ENCODE measurements at places on chromosomes 4 and X. TPM values are rescaled to one million over a fixed set of nuclear protein-coding genes. Genes with fewer than 3 reads are reported as not detected.

- peak; percentile 11 for DNase-seq
- H3K4me3 ChIP-seq, result no peak overlapping the region
- H3K36me3 ChIP-seq, result no peaks in the 10 kb centered on the region
- no peaks in the 10 kb centered on the region for H3K4me1 ChIP-seq
- H3K27me3 ChIP-seq, result no peaks in the 10 kb centered on the region
- no peak overlapping the region for H3K27ac ChIP-seq
Measured at GRCh38 chrX:30971774-30972603, 82.9 kb upstream of the TAB3 start.

DNA sequence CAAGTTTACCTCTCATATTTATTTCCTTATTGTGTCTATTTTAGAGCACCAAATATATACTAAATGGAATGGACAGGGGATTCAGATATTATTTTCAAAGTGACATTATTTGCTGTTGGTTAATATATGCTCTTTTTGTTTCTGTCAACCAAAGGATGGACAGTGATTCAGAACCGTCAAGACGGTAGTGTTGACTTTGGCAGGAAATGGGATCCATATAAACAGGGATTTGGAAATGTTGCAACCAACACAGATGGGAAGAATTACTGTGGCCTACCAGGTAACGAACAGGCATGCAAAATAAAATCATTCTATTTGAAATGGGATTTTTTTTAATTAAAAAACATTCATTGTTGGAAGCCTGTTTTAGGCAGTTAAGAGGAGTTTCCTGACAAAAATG lies 6.2 kb downstream of the FGB start:
- no peaks in the 10 kb centered on the region for H3K27me3 ChIP-seq
- no peaks in the 10 kb centered on the region for H3K4me1 ChIP-seq
- H3K27ac ChIP-seq, result no peak overlapping the region
- no peak overlapping the region for H3K4me3 ChIP-seq
- no peak for DNase-seq

DNA sequence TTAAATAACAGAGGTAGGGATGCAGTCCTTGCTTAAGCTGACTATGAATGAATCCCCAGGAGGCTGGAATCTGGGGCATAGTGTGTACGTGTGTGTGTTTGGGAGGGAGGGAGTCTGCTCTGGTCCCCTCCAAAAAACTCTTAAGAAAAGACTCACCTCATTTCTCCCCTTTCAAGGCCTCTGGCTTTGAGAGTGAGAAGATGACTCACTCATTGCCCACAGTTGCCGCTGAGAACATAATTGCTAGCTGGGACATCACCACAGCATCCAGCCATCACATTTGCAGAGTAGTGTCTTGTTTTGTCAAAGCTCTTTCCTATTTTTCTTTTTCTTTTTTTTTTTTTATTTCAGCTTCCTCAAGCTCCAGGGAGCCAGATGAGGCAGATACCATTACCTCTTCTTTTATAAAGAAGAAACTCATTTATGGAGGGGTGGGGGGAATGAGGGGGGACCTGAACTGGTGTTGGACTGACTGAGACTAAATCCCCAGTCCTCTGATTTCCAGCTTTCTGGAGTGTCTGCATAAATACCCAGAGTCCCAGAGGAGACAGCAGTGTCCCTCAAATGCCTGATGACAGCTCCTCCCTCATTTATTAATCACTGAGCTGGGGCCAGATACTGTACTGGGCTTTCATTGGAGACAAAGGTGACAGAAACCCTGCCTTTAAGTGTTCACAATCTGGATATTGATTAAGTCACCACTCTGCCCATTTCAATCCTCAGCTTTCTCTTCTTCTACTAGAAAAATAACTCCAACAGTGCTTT lies 61.9 kb upstream of the LAS1L start:
- no peaks in the 10 kb centered on the region for H3K27me3 ChIP-seq
- peaks cover 7% of the 10 kb centered on the region for H3K4me1 ChIP-seq
- peak overlapping the region; percentile 44 for H3K27ac ChIP-seq
- H3K4me3 ChIP-seq, result no peak overlapping the region
- DNase-seq, result no peak

DNA sequence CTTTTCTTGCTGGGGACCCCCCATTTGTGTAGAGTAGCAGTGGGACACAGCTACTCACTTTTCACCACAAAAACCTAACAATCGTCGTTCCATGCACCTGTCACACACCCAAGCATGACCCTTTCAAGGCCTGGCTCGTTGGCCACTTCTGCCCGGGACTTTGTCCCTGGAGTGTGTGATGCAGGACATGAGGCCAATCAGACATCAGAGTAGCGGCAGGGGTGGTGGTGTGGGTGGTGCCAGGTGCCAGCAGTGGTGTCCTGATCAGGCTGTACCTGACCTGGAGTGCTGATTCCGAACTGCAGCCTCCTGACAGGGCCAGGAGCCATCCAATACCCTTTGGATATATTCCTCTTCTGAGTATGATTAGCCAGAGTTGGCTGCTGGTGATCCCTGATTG lies 23.1 kb upstream of the PROM1 start:
- H3K27ac ChIP-seq, result no peak overlapping the region
- no peak for DNase-seq
- no peaks in the 10 kb centered on the region for H3K4me1 ChIP-seq

- H3K27ac ChIP-seq, result no peak overlapping the region
- no peaks in the 10 kb centered on the region for H3K36me3 ChIP-seq
- H3K27me3 ChIP-seq, result no peaks in the 10 kb centered on the region
- H3K4me3 ChIP-seq, result no peak overlapping the region
Measured at GRCh38 chr4:76354517-76355473, 48.3 kb downstream of the STBD1 start.

- no peaks in the 10 kb centered on the region for H3K4me1 ChIP-seq
- H3K27ac ChIP-seq, result no peak overlapping the region
- H3K36me3 ChIP-seq, result no peaks in the 10 kb centered on the region
- no peaks in the 10 kb centered on the region for H3K27me3 ChIP-seq
- no peak overlapping the region for H3K4me3 ChIP-seq
Measured at GRCh38 chr4:80463509-80463908, 128.0 kb downstream of the CFAP299 start.

DNA sequence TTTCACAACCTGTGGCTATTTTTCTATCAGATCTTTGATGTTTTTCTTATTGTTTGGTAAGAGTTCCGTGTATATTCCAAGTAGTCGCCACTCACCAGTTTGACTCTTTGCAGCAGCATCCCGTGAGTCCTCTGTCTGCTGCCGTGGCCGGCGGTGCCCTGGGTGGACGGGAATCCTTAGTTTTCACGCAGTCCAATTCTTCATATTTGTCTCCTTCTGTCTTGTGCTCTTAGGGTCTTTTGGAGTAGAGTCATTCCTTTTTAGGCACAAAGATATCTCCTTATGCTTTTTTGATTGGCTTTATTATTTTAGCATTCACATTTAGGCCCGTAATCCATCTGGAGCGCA lies 94.9 kb upstream of the MSX1 start:
- no peaks in the 10 kb centered on the region for H3K27me3 ChIP-seq
- H3K27ac ChIP-seq, result no peak overlapping the region
- no peak overlapping the region for H3K4me3 ChIP-seq
- no peak for DNase-seq
- H3K36me3 ChIP-seq, result no peaks in the 10 kb centered on the region
- H3K4me1 ChIP-seq, result no peaks in the 10 kb centered on the region

DNA sequence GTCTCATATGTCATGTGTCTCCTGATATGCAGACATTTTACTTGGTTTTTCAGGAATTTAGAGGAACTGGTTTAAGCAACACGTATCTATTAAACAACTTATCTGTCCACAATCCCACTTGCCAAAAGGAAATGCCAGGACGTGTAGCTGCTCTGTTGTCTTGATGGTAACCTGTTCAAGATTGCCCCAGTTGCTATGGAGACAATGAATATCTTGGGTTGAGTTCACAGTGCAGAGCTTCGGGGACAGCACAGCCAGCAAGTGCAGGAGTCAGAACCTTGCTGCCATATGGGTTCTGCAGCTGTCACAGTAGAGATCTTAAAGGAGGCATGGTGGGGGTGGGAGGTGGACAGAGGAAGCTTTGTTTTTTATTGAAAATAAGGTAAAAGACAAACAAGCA lies 28.7 kb upstream of the FAM9B start:
- H3K27me3 ChIP-seq, result no peaks in the 10 kb centered on the region
- no peak for DNase-seq
- no peak overlapping the region for H3K4me3 ChIP-seq

GRCh38 chrX:119236623-119237561 lies 807 bp downstream of the PGRMC1 start:
- peak; percentile 19 for DNase-seq
- H3K4me1 ChIP-seq, result no peaks in the 10 kb centered on the region
- peak overlapping the region; percentile 55 for H3K4me3 ChIP-seq
- no peaks in the 10 kb centered on the region for H3K36me3 ChIP-seq

GRCh38 chr4:169398316-169398715 lies 127.6 kb upstream of the SH3RF1 start:
- H3K4me3 ChIP-seq, result no peak overlapping the region
- no peaks in the 10 kb centered on the region for H3K27me3 ChIP-seq
- H3K27ac ChIP-seq, result no peak overlapping the region
- no peak for DNase-seq

DNA sequence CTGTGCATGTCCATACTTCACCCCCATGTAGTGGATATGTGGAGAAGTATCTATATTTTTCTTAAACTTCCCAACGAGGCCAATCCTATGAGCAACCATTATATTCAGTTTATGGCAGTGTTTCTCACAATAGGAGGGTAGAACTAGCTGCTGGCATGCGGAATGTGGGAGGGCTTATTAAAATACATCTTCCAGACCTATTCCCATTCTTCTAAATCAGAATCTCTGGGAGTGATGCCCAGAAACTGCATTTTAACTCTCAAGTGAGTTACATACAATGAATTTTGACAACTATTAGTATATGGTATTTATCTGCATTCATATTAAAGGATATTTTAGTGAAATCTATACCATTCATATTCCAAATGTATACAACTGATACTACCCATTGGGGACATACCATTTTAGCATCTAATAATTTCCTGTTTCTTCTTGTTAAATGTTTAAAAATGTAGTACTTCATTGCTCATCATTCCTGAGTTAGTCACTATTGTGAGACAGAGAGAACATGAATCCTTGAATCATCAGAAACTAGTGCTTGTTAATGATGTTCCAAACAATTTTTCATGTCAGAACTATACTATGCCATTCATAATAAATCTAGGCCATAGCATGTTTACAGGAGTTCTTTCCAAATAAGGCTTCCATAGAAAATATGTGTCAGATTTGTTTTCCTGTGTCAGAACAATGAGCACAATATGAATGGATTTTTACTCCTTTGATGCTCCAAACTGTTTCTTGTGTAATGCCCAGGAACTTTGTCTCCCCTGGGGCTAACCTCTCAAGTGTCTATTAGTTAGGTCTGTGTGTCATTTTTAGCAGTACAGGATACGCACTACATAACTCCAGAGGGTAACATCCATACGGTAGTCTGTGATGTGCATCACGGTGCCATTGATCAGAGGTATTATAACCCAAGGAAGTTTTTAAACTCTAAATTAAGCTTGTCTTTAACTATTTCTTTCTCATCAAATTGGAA lies 198.8 kb upstream of the BMP3 start:
- no peak overlapping the region for H3K27ac ChIP-seq
- H3K4me3 ChIP-seq, result no peak overlapping the region

DNA sequence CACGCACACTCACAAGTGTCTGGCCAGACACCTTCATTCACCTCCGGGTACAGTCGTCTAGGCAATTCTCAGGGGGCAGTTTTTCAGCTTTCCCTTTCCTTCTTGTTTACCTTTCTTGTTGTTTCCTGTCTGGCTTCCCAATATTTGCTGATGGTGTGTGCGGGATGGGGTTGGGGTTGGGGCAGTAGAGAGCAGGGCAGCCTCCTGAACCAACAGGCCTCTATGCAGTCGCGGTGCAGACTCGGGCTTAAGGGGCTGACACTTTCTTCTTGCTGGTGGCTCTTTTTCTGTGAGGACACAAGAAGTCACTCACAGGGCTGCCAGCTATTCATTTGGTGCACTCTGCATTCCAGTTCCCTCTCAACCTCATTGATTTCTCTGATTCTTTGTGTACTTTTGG lies 56.4 kb downstream of the NBDY start:
- H3K4me1 ChIP-seq, result peaks cover 7% of the 10 kb centered on the region
- DNase-seq, result no peak
- H3K36me3 ChIP-seq, result no peaks in the 10 kb centered on the region
- H3K27me3 ChIP-seq, result no peaks in the 10 kb centered on the region
- H3K27ac ChIP-seq, result no peak overlapping the region
- H3K4me3 ChIP-seq, result no peak overlapping the region

ABCG2 gene
- 3.9 TPM for total RNA-seq

DTHD1 gene
- total RNA-seq, result 0.56 TPM

POU3F4 gene
- 0.25 TPM for total RNA-seq

SPATA4 gene
- total RNA-seq, result 0.40 TPM

DKK2 gene
- total RNA-seq, result 0.34 TPM

TMSB15A gene
- total RNA-seq, result 5.2 TPM

F8 gene
- total RNA-seq, result 38.6 TPM
